ENCODE measurements at places on chromosomes 5 and 9. TPM values are rescaled to one million over a fixed set of nuclear protein-coding genes. Genes with fewer than 3 reads are reported as not detected.

GRCh38 chr9:85136987-85137386 is 467.5 kb downstream of the NTRK2 start:
- DNase-seq: no peak
- H3K4me1 ChIP-seq: no peaks in the 10 kb centered on the region
- no peaks in the 10 kb centered on the region for H3K36me3 ChIP-seq
- H3K27me3 ChIP-seq: no peaks in the 10 kb centered on the region

DNA sequence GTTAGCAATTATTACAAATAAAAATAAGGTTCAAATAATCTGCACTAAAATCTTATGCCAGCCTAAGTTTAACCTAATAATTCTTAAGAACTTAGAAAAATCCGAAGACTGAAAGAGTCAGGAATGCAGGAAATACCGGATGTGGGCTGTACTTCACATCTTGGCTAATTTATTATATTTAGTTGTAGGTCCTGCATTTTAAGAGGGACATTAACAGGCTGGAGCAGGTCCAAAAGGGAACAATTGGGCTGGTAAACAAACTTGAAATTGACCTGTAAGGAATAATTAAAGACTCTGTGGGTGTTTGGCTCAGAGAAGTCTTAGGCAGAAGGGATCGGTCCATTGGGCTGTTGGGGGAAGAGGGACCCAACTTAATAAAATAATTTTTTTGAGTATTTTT is 18.4 kb downstream of the GLRA1 start:
- no peaks in the 10 kb centered on the region for H3K36me3 ChIP-seq
- H3K4me1 ChIP-seq: peaks cover 47% of the 10 kb centered on the region

- no peaks in the 10 kb centered on the region for H3K36me3 ChIP-seq
- DNase-seq: peak; percentile 79
- no peak within 1 kb of the TSS for H3K27ac ChIP-seq
- H3K4me3 ChIP-seq: no peak within 1 kb of the TSS
These were observed at the start of gene PRDM9 for GRCh38 chr5:23507278-23507685. Gene PRDM9 (plus strand): TSS chr5:23507609. CDS start chr5:23509034, 1,425 bp downstream.

IL33 gene
- total RNA-seq: 154 TPM

ARHGAP26 gene
- 52.3 TPM for total RNA-seq

ERMP1 gene
- 19.0 TPM for total RNA-seq
